ENCODE measurements at places on chromosomes 12 and 14. TPM values are rescaled to one million over a fixed set of nuclear protein-coding genes. Genes with fewer than 3 reads are reported as not detected.

GRCh38 chr14:59098377-59098776 lies 90.1 kb upstream of the DAAM1 start:
- no peak overlapping the region for H3K4me3 ChIP-seq
- no peaks in the 10 kb centered on the region for H3K36me3 ChIP-seq
- no peak overlapping the region for H3K27ac ChIP-seq
- H3K27me3 ChIP-seq, result no peaks in the 10 kb centered on the region

DNA sequence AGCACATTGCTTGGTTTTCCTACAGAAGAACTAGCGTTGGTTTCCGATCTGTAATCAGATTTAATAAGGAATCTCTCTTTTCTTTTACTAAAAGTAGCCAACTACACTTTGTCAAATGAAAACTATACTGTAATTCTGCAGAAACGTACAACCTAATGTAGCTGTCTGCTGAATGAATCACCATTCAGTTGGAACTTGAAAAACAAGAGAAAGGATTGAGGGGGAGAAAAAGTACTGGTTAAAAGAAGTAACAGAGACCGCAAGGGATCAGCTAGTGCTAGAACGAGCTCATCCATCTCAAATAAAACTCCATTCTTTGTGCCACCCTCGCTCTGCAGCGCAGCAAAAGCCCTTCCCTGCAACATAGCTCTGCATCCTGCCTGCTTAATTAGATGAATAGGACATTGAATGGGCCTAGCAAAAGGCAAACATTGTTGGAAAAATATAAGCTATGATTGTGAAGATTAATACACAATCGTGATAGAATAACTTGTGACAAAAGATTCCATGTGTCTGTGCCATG lies 2.6 kb downstream of the GARIN2 start:
- no peak for DNase-seq
- H3K4me1 ChIP-seq, result peaks cover 7% of the 10 kb centered on the region
- no peak overlapping the region for H3K4me3 ChIP-seq
- no peaks in the 10 kb centered on the region for H3K27me3 ChIP-seq
- no peaks in the 10 kb centered on the region for H3K36me3 ChIP-seq

- no peak overlapping the region for H3K4me3 ChIP-seq
- no peaks in the 10 kb centered on the region for H3K27me3 ChIP-seq
- H3K36me3 ChIP-seq, result no peaks in the 10 kb centered on the region
- H3K27ac ChIP-seq, result no peak overlapping the region
Observed at GRCh38 chr14:32509632-32510187, 180.6 kb downstream of the AKAP6 start.

DNA sequence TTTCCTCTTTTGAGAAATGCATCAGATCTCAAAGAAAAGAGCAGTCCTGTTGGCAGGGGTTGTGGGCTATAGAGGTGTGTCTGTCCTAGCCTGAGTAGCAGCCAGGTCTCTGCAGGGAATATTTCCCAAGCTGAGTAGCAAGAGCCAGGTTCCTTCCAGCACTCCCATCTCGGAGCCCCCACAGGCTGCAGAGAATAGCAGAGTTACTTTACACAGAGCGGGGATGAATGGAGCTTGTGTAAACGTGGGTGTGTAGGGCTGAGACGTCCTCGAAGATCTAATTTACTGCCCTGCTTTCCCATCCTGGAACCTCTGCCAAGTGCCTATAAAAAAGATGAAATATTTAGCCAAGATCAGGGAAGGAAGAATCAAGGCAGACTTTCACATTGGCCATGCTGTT lies 156.6 kb downstream of the TSPAN9 start:
- H3K4me3 ChIP-seq, result no peak overlapping the region
- peaks cover 11% of the 10 kb centered on the region for H3K27me3 ChIP-seq
- H3K27ac ChIP-seq, result no peak overlapping the region
- H3K4me1 ChIP-seq, result peaks cover 8% of the 10 kb centered on the region
- peaks cover 27% of the 10 kb centered on the region for H3K36me3 ChIP-seq

DNA sequence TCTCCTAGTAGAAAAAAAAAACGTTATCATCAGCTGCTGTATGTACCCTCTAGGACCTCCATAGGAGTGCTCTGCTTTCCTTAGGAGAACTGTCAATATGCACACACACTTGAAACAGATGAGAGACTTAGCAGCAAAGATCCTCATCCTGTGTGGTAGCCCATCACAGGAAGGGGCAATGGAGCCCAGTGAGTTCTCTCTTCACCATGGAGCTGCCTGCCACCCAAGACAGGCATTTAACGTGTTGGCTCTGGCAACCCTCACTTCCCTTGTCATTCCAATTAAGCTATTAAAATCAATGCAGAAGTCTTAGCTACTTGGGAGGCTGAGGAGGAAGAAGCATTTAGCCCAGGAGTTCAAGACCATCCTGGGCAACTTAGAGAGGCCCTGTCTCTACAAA lies 64.8 kb upstream of the PLEKHA5 start:
- no peak overlapping the region for H3K27ac ChIP-seq
- no peak for DNase-seq
- no peaks in the 10 kb centered on the region for H3K4me1 ChIP-seq

DNA sequence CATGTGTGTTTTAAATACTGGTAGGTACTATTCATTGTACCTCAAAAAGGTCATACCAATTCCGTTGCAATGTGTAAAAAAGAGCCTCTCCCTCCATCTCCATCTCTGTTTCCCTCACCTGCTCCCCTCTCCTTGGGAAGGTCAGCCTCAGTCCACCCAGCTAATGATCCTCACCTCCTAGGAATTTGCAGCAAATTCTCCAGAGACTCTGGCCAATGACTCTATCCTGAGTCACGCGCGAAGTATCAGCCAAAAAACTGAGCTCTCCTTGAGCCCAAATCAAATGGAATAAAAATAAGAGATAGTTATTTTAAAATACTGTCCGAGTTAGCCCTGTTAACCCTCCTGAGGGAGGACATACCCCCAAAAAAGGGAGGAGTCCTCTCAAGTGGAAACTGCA lies 148.4 kb downstream of the DPF3 start:
- no peak overlapping the region for H3K4me3 ChIP-seq
- peaks cover 12% of the 10 kb centered on the region for H3K36me3 ChIP-seq
- peaks cover 1% of the 10 kb centered on the region for H3K27me3 ChIP-seq
- no peaks in the 10 kb centered on the region for H3K4me1 ChIP-seq

DNA sequence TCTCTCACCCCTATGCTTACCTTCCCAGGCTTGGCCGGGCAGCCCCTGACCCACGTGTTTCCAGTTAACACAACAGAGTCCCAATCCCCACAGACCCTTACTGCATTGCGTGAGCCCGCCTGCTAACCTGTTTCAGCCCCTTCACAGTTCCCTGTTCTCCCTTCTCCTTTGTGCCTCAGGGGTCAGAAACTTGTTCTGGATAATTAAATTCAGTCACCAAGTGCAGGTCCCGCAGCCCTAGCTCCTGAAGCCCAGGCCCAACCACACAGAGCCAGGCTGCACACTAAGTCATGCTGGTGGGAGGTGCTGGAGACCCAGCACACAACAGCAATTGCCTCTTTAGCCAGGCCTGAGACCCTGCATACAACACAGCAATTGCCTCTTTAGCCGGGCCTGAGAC lies 9.6 kb downstream of the ISM2 start:
- no peak overlapping the region for H3K27ac ChIP-seq
- no peak overlapping the region for H3K4me3 ChIP-seq
- H3K4me1 ChIP-seq, result no peaks in the 10 kb centered on the region
- H3K27me3 ChIP-seq, result peaks cover 3% of the 10 kb centered on the region
- no peak for DNase-seq
- H3K36me3 ChIP-seq, result no peaks in the 10 kb centered on the region

GRCh38 chr12:111298582-111299436 lies 70.1 kb downstream of the PHETA1 start:
- no peak overlapping the region for H3K27ac ChIP-seq
- H3K4me1 ChIP-seq, result no peaks in the 10 kb centered on the region
- H3K27me3 ChIP-seq, result peaks cover 7% of the 10 kb centered on the region
- H3K36me3 ChIP-seq, result no peaks in the 10 kb centered on the region
- DNase-seq, result peak; percentile 83

The KRT83 gene
- total RNA-seq, result not detected

The FLVCR2 gene
- 50.6 TPM for total RNA-seq

The MIPOL1 gene
- total RNA-seq, result 12.1 TPM

The WNT1 gene
- not detected for total RNA-seq

The SLC10A1 gene
- total RNA-seq, result not detected
